PC-3 (cell line): ENCODE measurements at places on chromosomes 12 and 14.
A peak's percentile ranks its signal among the peaks of the same experiment; 100 is the strongest.

DNA sequence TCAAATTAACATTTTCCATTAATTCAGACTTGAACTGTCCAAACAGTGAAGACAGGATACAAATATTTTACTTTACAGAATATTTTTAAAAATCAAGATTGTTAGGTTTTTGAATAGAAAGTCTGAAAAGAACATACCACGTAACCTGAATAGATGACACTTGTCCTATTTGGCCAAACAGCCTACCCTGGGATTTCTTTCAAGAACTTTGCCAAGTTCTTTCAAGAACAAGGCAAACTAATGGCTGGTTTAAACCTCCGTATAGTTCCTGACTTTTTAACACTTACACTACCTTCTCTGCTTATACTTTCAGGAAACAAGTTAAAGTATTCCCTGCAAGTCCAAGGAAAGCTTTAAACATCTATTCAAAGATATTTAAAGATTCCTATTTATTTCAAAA lies 35.0 kb downstream of the MAP4K5 start:
- no peak for DNase-seq

GRCh38 chr12:117441751-117442150 lies 80.3 kb upstream of the NOS1 start:
- DNase-seq, result peak; percentile 76

- no peak for DNase-seq
Observed at GRCh38 chr14:31047503-31047902, 21.3 kb upstream of the STRN3 start.

DNA sequence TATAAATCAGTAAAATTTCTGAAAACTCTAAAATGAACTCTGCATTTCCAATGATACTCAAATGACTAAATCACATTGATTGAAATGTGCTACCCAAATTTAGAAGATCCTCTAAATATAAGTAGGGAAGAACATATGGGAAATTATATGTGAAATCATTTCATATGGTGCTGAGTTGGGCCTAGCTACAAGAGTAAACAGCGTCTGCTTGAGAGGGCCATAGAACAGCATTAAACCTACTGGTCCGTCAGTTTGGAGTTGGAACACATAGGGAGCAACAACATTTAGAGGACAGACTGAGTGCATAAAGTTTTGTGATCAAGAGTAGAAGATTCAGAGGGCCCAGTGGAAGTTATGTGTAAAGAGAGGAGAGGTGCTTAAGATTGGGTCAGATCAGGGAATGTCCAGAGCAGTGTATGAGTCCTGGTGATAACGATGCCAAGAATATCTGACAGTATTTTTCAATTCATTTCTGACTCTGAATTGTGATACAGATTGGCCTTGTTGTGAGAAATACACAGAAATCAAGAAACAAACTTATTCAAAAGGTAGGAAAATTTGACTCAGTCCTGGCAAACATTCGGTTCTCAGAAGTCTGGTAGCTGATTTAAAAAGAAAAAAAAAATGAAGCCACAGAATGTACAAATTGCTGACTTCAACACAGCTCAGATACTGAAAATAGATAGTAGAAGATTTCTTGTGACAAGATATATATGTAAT lies 362.2 kb downstream of the CCDC91 start:
- no peak for DNase-seq

GRCh38 chr12:131673888-131674257 lies 37.0 kb upstream of the SFSWAP start:
- DNase-seq, result peak; percentile 78
